ENCODE measurements at places on chromosomes 6 and 20.
A peak's percentile ranks its signal among the peaks of the same experiment; 100 is the strongest.

GRCh38 chr6:31383149-31383548 lies 20.2 kb upstream of the MICA start:
- DNase-seq = no peak

- no peak for DNase-seq
Observed at GRCh38 chr6:35922139-35922554, 1.2 kb upstream of the SRPK1 start.

DNA sequence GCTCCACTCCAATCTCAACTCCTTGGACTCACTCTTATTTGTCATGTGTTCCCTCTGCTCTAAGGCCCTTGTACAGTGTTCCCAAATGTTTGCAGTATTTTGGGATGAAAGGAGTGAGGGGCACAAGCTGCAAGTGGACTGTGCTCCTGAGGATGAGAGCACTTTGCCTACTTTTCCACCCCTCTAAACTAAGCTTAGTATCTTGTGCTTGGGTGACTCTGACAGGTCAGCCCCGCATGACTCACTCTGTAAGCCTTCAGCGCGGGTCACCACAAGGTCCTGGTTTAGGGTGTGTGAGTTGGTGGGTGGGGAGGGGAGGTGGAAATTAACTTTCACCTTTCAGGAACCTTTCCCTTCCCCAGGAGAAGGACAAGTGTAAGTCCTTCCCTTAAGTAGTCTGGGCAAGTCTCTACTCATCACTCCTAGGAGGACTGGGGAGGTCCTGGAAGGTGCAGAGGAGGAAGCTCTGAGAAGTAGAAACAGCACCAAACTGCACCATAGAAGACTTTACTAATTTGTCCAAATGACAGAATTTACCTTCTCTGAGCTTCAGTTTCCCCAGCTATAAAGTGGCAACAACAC lies 68.8 kb upstream of the EPB41L1 start:
- no peak for DNase-seq

GRCh38 chr6:44342052-44342451 lies 398 bp upstream of the SPATS1 start:
- no peak for DNase-seq

DNA sequence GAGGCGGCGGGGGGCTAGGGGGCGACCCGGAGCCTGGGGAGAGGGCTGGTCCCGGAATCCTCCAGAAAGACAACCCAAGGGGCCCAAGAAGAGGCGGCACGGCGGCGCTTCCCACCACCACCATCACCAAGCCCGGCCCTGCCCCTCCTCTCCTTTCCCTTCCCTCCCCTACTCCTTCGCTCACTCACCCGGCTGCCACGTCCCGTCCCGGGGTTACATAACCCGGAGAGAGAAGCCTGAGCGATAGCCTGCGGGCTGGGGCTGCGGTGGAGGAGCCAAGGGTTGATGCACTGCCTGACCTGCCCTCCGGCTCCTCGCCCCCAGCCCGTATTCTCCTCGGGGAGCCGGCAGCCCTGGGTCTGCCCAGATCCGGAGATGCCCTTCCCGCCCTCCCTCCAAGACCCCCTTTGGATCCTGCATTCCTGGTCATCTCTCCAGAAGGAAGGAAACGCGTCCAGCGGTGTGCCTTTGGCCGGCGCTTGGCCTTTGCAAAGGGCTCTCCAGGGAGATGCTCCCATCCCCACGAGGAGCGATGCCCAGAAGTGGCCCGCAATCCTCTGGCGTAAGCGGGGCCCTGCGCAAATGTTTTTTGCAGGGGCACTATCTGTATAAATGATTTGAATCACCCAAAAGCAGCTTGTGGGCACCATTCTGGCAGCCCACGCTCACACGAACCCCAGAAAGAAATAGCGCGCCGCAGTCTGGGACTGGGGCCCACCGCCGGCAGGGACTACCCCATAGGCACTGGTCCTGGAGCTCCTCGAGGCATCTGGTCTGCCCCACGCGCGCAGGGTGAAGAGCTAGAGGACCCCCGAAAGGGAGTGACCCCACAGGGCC lies 4.6 kb upstream of the CPXM1 start:
- no peak for DNase-seq

- DNase-seq = no peak
Observed at GRCh38 chr20:6355754-6356451, 233.1 kb upstream of the FERMT1 start.

- no peak for DNase-seq
Observed at GRCh38 chr6:45563041-45563440, 185.3 kb upstream of the SUPT3H start.

DNA sequence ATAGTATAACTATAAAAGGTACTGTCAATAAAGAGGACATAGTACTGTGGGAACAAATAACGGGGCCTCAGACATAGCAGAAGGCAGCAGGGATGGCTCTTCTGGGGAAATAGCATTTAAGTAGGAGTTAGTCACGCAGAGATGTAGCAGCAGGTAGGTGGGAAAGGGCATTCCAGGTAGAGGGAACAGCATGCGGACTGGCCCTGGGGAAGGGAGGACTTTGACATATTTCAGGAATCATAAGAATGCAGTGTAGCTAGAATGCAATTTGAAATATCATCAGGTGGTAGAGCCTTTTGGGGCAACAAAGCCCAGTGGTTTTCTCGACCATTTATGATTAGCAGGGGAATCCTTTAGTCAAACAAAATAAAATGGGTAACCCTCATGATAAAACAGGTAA lies 191.1 kb downstream of the SLC24A3 start:
- DNase-seq = no peak

GRCh38 chr20:37359331-37359730 lies 13.4 kb downstream of the SRC start:
- DNase-seq = no peak

DNA sequence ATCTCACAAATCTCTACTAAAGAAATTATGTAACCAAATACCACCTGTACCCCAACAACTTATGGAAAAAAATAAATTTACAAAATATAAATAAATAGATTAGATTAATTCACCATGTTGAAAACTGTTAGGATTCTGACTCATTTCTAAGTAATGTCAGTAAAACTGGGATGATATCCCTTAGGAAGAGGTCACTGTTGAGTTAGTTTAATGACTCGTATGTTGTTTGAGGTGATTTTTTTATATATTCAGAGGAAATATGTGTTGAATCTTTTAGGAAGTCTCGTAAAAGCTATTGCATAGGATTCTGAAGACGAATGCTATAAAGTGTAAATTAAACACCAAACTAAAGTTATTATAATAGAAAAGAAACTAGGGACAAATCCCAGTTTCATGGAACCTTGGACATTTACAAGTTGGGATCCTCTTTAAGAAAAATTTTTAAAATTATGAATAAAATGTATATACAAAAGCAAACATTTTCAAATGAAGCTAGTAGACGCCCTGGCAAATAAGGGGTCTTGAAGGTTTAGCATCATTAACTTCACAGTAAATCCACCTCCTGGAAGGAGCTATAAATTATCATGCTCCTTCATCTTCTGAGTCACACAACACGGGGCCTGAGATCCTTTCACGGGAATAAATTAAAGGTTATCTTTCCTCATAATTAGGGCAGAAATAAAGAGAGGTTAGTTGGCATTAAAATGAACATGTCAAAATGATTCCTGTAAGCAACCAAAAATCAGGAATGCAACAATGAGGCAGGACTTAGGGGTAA lies 37.0 kb upstream of the POU3F2 start:
- no peak for DNase-seq

GRCh38 chr6:7432391-7433120 lies 42.9 kb downstream of the RIOK1 start:
- DNase-seq = no peak

- no peak for DNase-seq
Observed at GRCh38 chr20:56985066-56985685, 281.3 kb downstream of the BMP7 start.

DNA sequence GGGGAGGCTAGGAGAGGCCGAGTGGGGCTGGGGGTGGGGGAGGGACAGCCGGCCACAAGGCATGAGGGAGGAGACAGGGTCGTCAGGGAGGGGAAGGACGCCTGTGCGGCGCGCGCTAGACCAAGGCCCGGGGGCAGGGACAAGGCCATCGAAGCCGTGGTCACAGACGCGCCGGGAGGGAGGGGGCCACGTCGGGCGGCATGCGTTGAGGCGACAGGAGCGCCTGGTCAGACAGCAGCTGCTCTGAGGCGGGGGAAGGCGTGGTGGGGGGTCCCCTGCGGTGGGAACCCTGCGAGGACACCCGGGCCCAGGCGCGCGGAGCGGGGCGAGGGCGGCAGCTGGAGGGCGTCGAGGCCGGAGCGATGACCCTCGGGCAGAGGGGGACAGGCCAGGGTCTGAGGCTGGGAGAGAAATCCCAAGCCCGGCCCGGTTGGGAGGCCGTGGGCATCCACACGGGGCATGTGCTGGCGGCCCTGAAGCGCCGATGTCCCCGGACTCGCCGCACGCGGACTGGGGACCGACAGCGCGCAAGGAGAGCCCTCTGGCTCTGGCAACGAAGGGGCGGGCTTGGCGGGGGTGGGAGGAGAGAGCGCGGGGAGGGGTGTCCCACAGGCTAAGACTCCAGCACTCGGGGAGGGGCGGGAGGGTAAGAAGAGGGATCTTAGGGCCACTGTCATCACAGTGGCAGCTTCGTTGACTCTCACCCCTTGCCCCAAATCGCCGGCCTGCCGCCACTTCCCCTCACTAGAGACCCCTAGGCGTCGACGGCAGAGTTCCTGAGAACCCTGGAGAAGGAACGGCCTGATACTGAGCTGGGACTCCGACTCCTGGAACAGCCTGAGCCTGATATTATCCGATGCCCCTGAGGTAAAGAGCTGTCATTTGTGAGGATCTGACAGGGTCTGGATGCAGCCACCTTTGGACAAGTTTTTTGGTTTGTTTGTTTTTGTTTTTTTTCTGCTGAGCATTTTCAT lies 5.0 kb downstream of the TMEM239 start:
- DNase-seq = no peak

DNA sequence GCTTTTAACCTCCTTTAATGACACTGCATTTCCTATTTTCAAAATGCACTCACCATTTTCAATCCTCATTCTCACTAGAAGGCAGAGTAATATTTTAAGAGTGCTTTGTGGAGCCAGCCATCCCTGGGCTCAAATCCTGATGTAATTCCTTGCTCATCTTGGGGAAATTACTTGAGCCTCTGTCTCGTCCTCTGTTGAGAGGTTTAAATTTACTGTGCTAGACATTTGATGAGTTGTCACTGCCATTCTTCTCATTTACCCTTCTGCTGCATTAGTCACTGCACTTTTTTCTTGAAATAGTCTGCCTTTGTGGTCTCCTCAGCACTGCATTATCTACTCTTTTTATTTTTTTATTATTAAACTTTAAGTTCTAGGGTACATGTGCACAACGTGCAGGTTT lies 150.0 kb upstream of the HDDC2 start:
- DNase-seq = no peak

DNA sequence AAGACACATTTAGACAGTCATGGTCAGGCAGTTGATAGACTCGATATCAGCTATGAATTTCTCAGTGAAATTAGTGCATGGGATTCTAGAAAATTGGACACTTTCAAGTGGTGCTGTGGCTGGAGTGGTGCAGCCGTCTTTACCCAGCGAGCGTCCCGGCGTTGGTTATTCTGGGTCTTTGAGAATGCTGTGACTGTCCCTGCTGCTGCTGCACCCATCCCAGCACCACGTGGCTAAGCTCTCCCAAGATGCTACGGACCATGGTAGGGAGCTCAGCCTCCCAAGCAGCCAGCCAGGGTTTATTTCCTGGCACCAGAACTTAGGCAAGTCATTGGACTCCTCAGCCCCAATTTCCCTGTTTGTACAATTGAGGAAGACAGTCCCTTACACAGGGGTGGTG lies 147.2 kb upstream of the RPS6KA2 start:
- DNase-seq = no peak

- DNase-seq = no peak
Observed at GRCh38 chr6:21341910-21342309, 251.6 kb upstream of the SOX4 start.

GRCh38 chr20:23441850-23442313 lies 2.4 kb downstream of the CSTL1 start:
- peak; percentile 75 for DNase-seq

DNA sequence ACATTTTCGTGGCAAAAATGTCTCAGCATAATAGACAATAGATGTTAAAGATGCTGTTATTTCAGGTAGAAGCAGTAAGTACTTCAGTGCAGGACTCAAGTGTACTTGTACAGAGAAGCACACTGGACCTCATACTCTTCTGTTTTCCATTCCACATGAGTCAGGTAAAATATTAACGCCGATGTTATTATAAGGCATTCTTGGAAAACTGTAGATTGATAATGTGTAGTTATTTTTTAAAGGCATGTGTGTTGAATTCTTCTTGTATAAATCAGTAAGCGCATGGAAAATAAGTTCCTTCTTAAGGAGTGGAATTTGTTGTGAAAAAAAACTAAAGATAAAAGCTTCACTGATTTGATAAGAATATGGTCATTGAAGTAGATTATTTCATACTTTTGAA lies 45.8 kb downstream of the DOP1A start:
- DNase-seq = no peak

DNA sequence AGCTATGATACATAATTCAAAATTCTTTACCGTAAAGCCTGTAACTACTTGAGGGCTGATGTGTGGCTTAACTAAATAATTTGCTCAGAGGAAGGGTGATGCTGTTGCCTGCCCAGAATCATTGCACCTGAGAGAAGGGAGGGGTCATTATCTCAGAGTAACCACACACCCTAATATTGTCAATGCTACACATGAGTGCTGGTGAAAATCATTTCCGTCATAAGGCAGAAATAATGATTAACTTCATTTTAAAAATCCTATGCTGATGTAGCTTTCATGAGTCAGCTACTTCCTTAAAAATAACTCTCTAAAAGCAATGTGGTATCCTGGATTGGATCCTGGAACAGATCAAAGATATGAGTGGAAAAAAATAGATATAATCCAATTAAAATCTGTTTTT lies 146.4 kb upstream of the FAM83B start:
- no peak for DNase-seq

- DNase-seq = no peak
Observed at GRCh38 chr6:71080133-71080532, 123.3 kb upstream of the B3GAT2 start.

GRCh38 chr20:41872930-41873329 lies 254.8 kb upstream of the CHD6 start:
- no peak for DNase-seq

DNA sequence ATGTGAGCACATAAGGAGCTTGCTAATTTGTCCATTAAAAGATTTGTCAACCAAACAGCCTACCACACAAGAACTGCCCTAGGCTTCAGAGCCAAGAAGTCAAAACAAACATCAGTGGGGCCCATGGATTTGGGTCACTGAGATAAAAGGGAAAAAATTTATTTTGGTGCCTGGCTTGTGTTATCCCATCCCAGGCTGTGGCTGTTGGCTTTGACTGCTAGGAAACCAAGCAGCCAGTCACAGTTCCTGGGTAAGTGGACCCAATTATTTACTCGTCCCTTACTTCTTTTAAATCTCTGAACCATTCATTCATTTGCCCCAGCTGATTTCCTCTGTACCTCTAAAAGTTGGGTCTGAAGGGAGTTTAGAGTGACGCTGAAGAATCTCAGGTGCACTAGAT lies 41.3 kb downstream of the EDN1 start:
- DNase-seq = no peak

GRCh38 chr20:24449026-24449720 lies 20.3 kb upstream of the SYNDIG1 start:
- no peak for DNase-seq

DNA sequence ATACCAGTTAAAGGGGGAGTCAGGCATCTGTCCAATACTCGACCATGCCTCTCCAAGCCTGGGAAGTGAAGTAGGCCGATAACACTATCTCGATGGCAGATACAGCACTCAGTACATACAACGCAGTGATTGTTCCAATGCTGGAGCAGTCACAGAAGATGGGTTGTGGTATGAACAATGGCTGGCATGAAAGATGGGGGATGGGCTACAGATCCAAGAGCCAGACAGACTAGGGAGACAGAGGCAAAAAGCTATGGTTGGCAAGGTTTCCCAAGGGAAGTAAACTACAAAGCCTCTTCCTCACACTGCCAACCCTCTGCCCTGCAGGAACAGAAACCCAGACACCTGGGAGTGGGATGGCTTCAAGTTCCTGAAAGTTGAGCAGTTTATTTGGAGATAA lies 19.2 kb downstream of the FKBP1A start:
- no peak for DNase-seq
